ENCODE measurements at places on chromosomes 16 and 17.

DNA sequence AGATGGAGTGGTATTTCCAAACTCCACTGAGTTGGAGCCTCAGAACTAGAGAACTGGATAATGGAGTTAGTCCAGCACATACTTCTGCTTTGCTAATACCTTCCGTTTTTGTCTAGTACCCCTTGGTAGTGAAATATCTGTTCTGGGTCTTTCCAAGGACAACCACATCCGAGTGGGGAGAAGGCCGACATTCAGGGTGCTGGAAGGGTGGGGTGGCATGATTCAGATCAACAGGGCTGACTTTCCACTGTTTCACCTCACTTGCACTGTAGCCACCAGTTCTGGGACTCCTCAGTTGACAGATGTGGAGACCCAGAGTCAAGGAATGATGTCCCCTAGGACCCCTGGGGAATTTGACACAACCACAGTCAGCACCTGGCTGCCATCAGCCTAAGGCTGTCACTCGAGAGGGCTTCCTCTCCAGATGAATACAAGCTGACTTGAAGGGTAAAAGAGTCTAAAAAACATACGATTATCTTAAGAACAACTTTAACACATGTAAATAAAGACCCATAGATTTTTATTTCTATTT lies 84.8 kb upstream of the HNF1B start:
- no peak for DNase-seq

DNA sequence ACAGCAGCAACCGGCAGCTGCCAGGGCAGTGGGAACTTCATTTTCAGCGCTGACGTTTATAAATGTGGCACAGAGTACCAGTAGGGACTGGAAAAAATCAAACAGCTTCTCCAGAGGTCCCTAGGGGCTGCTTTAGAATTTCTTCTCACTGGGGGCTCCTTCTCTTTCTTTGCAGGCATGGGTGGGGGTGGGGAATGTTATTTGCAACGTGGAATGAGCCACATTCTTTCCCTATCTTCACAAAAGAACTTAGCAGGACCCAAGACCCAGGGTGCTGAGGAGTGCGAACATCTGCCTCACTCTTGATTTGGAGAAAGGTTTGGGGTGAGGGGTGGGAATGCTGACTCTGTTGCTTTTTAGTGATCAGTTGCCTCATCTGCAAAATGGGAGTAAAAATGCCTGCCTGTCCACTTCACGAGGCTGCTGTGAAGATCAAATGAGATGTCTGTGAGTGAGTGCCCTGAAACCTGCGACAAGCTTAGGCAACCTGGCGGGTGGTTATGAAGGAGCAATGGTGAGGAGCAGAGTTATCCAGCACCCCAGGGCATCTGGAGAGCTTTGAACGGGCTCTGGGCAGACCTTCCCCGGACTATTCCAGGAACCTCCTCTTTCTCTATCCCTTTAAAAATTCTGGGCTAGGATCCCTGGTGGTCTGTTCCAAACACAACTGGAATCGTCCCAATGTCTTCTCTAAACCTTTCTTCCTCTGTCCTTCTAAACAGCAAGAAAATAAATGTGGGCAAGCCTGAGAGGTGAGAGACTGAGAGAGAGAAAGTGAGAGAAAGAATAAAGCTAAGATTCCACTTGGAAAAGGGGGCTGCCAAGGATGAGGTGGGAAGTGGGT lies 10.7 kb upstream of the PIPOX start:
- DNase-seq: no peak

DNA sequence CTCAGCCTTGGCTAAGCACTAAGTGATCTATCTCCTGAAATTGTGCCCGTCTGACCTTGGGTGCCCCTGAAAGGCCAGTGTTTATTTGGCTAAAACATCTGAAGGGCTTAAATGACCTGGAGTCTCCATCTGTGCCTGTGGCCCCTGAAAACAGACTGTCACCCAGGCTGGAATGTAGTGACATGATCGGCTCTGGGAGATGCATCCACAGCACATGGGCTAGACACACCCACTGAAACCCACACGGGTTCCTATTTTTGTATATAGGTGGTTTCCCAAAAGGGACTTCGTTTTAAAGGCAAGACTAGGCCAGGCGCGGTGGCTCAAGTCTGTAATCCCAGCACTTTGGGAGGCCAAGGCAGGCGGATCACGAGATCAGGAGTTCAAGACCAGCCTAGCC lies 13.5 kb downstream of the CEP295NL start:
- DNase-seq: no peak

- no peak for DNase-seq
These were observed 7.8 kb upstream of the CCL17 start for GRCh38 chr16:57396786-57397185.

- DNase-seq: no peak
These were observed 11.1 kb downstream of the SCN4A start for GRCh38 chr17:63961355-63962212.

DNA sequence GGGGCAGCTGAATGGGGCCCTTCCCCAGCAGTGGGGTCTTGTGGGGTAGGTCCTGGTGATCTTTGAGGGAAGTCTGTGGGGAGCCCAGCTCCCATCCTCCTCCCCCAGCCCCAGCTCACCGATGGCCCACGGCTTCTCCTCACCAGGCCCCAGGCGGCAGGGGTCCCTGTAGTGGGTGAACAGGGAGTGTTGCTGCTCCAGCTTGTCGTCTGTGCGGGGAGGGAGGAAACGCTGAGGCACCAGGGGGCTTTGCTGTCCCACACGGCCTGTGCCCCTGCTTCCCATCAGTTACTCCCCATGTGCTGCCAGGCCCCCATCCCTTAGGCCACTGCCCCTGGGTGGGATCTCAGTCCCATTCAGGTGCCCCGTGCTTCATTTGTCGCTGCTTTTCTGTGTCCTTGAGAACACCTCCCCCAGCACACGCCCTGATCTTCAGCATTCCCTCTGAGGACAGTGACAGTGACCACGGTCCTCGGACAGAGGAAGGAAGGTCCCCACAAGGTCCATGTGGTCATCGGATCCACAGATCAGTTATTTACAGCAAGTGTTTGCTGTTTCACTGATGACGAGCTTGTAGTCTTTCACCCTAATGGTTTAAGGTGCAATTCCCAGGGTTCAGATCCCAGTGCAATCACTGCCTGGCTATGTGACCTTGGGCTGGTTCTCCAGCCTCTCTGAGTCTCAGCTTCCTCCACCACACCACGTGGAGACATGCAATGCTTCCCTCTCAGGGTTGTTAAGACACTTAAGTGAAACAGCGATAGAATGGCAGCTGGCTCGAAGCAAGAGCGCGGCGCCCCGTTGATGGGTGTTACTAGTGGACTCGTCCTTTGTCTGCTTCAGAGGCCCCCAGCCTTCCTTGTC lies 53.1 kb downstream of the PRMT7 start:
- no peak for DNase-seq

- no peak for DNase-seq
These were observed 265.2 kb downstream of the XYLT1 start for GRCh38 chr16:17205279-17206211.

DNA sequence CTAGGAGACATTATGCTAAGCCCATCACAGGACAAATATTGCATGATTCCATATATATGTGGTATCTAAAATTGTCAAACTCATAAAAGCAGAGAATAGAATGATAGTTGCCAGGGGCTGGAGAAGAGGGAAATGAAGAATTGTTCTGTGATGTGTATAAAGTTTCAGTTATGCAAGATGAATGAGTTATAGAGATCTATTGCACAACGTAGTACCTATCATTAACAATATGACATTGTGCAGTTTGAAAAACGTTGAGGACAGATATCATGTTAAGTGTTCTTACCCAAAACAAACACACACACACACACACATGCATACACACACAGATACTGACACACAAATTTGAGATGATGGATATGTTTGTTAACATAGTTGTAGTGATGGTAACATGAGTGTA lies 871.6 kb upstream of the GOT2 start:
- no peak for DNase-seq

DNA sequence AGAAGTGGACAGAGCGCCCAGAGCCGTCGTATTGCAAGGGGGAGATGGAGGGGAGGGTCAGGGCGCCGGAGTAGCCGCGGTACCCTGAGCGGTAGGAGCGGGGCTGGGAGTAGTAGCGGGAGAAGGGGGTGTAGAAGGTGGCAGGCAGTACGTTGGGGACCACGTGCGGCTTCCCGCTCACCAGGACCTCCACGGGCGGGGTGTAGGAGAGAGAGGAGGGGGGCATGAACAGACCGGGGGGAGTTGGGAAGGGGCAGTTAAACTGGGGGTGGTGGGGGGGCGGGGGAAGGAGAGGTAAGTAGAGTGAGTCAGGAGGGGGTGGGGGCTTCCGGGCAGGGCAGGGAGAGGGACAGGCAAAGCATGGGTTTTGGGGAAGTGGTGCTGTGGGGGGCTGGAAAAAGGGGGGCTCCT lies 16.8 kb downstream of the ST6GALNAC2 start:
- no peak for DNase-seq

GRCh38 chr17:28796062-28796461 lies 46.5 kb downstream of the FAM222B start:
- DNase-seq: no peak

DNA sequence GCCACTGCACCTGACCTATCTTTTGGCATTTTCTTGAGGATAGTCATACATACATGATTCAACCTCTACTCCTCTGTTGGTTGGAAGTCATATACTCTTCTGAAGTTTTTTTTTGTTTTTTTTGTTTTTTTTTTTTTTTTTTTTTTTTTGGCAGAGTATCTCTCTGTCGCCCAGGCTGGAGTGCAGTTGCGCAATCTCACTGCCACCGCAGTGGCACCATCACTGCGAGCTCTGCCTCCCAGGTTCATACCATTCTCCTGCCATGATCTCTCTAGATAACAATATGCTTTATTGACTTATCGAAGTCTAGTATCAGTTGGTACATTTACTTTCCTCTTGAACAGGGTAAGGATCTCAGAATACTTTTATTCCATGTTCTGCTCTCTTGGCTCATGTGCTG lies 224.2 kb upstream of the WSCD1 start:
- DNase-seq: no peak

DNA sequence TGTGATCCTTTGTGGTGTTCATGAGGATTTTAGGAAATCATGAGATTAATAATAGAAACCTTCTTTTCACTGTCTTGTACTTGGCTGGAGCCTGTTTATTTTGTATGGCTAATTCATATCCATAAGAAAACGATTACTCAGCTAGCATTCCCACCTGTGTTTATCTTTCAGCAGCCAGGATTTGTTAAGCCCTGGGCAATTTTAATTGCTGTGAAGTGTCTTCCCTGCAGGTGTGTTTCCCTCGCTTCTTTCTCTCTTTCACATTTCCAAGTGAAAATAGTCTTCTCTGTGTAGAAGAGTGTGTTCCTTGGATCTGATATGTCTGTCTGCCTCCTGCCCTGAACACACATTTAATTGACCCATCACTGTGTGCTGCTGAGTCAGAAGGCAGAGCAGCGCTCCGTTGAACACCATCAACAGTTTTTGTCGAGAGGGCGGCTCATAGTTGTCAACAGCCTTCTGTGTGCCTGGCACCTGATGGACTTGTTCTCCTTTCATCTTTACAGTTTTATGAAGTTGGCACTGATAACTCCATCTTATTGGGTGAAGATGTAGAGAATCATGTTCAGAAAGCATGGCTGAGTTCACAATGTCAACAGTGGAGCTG lies 83.2 kb downstream of the SPECC1 start:
- DNase-seq: no peak

DNA sequence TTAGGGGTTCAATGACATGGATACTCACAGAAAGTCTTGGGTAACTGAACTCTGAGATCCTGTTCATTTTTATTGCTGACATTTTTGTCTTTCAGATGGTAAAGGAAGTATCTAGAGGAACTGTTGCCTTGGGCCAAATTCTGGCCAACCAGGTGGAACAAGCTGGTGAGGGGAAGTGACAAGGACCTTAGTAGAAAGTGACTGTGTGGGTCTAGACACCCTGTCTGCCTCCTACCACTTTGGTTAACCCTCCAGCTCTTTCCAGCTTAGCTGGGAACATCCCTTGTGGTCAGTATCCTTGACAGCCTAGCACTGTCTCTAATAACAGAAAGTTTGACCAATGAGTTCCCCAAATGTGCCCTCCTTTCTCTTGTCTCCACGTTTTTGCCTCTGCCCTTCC lies 28.8 kb upstream of the PRKCB start:
- DNase-seq: no peak

- no peak for DNase-seq
These were observed 1631.0 kb downstream of the CDH8 start for GRCh38 chr16:60405286-60405685.

DNA sequence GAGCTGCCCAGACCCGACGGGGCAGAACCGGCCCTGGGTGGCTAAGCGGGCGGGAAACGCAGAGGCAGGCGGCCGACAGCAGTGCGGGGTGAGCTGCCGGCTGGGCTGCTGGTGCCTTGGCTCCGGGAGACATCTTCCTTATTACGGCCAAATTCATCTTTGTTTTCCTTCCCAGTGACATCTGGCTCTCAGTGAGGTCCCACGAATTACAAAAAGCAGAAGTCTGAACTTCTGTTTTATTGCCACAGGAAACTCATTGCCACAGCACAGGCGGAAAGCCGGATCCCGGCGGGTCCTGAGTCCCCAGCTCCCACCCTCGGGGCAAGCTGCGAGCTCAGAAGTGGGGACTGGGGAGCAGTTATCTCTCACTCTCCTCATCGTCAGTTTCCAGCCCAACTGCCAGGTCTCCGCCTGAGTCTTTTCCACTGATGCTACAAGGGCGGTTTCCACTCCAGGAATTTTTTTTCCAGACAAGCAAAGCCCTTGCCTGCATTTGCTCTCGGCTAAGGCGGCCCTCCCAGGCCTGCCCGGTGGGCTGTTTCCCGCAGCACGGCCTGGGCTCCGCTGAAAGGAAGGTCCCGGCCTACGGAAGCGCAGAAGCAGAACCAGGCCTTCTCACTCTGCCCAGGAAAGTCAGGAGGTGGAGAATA lies 40.3 kb downstream of the CBFA2T3 start:
- no peak for DNase-seq

- no peak for DNase-seq
These were observed 169.1 kb upstream of the RPH3AL start for GRCh38 chr17:521561-522325.

DNA sequence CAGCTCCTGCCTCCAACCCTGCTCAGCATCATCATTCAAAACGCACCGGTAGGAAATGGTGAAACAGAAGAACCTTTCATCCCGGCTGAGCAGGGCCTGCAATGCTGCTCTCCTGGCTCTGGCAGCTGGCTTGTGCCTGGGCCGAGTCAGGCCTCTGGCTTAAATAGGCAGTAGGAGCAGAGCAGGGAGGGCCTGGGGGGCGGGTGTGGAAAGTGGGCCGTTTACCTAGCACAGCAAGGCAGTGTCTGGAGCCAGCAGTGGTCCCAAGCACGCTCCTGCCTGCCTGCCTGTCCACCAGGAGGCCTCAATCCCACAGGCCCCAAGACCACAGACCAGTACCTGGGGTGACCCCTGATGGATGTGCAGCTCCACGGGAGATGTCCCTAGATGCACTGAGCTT lies 59.3 kb downstream of the SMPD3 start:
- no peak for DNase-seq
